ENCODE measurements at places on chromosomes 16 and 17.

DNA sequence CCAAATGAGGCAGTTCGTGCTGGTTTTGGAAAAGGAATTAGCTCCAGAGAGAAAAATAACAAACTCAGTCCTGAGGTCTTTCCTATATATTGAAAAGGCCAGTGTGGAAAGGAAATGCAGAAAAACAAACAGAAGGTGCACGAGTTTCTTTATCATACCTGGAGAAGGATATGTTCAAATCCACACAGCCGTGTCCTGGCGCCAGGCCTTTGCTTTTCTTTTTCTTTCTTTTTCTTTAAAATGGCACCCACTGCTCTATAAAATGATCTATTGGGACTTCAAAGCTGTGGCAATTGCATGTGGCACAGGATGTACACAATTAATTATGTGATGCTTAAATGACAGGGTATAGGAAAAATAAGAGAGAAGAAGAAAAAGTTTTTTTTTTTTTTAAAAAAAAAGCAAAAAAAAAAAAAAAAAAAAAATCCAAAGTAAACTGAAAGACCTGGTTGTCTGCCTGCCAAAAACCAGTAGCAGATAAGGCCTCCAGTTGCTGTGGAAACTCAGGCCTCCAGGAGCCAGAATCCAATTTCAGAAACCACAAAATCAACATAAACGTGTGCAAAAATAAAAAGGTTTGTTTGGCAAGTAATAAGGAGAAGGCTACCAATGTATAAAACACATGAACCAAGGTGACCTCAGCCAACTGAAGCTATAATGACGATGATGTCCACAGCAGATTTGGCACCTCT, 957.6 kb upstream of the SOX9 start:
- DNase-seq: no peak

DNA sequence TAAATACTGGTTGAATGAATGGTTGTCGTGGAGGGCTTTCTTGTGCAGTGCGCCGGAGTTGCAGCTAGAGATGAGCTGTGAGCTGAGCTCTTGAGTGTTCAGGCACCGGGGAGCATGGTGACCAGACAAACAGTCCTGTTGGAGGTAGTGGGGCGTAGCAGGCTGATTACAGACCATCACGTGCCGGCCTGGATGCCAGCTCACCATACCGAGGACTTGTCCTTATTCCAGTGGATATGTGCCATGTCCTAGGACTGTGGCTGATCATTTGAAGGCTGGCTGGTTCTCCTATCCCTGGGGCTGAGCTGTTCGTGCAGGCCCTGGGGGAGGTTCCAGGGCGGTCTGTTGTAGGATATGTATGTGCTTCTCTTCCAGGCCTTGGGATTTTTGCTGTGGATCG, 60.0 kb downstream of the ABCC1 start:
- no peak for DNase-seq

GRCh38 chr16:8773537-8773936, 23.9 kb downstream of the TMEM186 start:
- DNase-seq: no peak

- no peak for DNase-seq
Observed at GRCh38 chr17:58317421-58318064, 11.1 kb downstream of the TSPOAP1 start.

- no peak for DNase-seq
Observed at GRCh38 chr17:48818361-48818841, 1.4 kb upstream of the TTLL6 start.

DNA sequence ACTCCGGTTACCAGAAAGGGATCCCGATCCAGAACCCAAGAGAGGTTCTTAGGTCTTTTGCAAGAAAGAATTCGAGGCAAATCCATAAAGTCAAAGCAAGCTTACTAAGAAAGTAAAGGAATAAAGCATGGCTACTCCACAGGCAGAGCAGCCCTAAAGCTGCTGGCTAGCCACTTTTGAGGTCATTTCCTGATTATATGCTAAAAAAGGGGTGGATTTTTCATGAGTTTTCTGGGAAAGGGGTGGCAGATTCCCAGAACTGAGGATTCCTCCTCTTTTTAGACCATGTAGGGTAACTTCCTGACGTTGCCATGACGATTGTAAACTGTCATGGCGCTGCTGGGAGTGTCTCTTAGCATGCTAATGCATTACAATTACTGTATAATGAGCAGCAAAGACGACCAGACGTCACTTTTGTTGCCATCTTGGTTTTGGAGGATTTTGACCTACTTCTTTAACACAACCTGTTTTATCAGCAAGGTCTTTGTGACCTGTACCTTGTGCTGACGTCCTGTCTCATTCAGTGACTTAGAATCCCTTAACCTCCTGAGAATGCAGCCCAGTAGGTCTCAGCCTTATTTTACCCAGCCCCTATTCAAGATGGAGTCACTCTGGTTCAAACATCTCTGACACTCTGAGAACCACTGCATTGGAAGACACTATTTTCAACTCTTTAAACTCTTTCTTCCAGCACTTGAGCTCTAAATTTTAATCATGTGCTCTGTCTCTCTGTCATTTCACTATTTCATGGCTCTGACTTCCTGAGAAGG, 203.6 kb upstream of the CACNG3 start:
- DNase-seq: no peak

DNA sequence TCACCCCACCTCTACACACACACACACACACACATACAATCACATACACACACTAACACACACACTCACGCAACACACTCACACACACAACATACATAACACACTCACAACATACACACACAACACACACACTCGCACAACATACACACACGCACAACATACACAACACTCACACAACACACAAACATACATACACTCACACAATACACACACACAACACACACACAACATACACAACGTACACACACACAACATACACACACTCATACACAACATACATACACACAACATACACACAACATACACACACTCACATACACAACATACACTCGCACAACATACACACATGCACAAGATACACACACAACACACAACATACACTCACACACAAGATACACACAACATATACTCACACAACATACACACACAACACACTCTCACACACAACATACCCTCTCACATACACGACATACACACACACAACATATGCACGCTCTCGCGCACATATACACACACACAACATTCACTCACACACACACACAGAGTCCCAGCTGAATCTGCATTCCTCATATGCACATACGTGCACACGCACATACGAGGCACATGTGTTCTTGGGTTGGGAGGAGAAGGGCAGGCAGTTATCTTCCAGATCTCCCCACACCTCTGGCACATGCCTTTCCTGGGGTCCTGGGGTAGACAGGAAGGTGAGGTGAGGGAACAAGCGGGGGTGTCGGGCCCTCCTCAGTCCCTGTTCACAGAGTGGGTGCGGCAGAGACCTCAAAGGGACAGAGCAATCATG, 1.1 kb downstream of the ASGR2 start:
- DNase-seq: no peak

GRCh38 chr17:67180275-67180674, 64.7 kb downstream of the HELZ start:
- no peak for DNase-seq

DNA sequence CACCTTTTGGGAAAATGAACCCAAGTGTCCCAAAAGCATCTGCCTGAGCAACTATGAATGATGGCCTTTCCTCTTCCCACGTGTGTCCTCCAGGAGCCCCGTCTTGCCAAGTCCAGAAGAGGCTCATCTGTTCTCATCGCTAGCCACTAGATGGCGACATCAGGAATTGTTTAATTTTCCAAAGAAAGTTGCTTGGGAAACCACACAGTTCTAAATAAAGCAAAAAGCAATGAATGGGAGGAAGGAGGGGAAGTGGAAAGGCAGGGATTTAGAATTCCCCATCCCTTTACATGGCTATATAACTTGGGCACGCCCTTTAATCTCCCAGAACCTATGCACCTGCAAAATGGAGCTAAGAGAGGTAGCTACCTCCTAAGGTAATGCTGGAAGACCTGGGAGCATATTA, 9.0 kb upstream of the CDH5 start:
- DNase-seq: no peak

DNA sequence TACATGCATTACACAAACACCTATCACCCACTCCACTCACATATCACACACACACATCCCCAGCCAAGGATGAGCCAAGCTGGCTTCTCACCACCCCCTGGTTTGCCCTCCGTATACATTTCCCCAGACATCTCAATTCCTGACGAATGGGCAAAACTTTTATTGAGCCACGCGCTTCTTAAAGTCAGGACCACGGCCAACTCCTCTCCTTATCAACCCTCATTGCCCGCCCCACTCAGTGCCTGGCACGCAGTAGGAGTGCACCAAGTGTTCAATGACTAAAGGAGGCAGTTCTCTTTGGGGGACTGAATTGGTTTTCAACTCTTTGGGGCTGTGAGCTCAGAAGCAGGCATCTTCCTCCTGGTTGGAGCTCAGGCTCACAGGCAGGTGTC, 22.5 kb upstream of the C16orf78 start:
- no peak for DNase-seq

DNA sequence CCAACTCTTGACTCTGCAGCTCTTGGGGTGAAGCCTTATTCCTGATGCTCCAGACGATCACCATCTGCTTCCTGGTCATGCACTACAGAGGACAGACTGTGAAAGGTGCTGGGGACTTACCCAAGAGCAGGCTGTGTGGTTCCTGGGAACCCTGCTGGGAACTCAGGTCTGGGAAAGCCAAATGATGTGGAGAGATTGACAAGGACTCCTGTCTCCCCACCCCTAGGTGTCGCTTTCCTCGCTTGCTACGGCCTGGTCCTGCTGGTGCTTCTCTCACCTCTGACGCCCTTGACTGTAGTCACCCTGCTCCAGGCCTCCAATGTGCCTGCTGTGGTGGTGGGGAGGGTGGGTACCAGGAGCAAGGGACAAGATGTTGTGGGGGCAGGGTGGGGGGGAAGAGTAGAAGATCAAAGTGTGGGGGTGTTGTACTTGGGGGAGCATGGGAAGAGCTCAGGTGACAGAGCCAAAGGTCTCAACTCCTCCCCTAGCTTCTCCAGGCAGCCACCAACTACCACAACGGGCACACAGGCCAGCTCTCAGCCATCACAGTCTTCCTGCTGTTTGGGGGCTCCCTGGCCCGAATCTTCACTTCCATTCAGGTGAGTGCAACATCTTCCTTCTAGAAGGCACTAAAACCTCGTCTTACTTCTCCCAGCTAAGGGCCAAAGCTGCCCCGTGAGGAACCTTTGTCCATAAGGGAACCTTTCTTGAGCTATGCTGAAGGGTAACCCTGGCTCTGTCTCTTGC, 3.0 kb downstream of the SOX15 start:
- DNase-seq: no peak

GRCh38 chr17:35390156-35390555, 16.7 kb upstream of the SLFN11 start:
- no peak for DNase-seq

DNA sequence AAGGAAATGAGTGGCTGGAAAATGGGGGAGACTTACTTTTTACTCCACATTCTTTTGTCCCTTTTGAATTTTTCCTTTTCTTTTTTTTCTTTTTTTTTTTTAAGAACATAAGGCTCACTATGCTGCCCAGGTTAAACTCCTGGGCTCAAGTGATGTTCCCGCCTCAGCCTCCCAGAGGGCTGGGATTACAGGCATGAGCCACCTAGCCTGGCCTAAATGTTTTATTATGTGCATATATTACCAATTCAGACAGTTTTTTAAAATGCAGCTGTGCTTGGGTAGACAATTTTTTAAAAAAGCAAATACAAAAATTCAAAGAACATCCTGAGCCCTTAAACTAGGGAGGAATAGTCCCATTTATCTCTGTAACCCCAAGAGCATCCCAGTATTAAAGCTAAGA, 28.3 kb downstream of the PSME3IP1 start:
- DNase-seq: no peak

- no peak for DNase-seq
Observed at GRCh38 chr17:45186801-45187354, 25.2 kb downstream of the HEXIM2 start.

- DNase-seq: no peak
Observed at GRCh38 chr17:80408872-80409271, 6.1 kb upstream of the ENDOV start.

DNA sequence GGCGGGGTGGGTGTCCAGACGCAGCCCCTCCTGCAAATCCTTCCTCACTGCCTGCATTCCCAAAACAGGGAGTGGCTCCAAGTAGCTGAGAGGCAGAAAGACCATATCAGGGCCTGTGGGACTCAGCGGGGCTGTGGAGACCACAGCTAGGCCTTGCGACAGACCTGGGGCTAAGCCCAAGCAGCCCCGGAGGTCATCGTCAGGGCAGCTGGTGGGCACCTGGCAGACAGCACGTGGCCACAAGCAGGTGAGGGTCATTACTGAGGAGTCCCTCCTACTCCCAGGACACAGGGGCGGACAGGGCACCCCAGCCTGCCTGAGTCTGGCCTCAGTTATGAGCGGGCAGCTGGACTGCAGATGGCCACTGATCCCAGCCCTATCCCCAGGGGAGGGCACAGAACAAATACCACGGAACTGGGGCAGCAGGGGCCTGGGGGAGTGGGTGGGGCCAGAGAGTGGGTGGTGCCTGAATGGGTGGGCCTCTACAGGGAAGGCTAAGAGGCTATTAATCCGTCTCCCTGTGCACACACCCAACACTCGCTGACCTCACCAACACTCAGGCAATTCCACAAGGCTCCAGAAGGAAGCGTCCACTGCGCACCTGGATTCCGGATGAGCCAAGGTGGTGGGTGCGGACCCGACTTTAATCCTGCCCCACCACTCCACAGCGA, 8.5 kb downstream of the HS3ST6 start:
- DNase-seq: no peak

DNA sequence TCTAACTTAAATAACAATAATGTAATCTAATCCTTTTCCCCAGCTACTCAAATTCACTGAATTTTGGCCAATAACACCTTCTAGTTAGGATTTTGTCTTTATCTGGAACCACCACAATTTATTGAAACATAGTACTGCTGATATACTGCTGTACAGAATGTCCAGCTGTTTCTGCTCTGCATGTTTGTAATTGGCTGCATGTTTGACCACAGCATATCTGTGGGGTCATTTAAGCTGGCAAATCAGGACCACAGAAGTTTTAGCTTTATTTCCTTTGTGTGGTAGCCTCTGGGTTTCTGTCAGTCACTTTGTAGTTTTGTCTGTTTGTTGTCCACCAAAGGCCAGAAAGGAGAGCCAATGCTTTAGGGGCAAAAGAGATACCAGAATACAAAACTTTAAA, 22.2 kb upstream of the RAB11FIP4 start:
- DNase-seq: no peak

- DNase-seq: no peak
Observed at GRCh38 chr16:87542531-87543102, 49.8 kb upstream of the ZCCHC14 start.

GRCh38 chr16:14608111-14608566, 21.9 kb downstream of the PARN start:
- no peak for DNase-seq

- DNase-seq: no peak
Observed at GRCh38 chr16:79426663-79427062, 173.9 kb downstream of the MAF start.

- no peak for DNase-seq
Observed at GRCh38 chr16:49734331-49734730, 121.6 kb downstream of the ZNF423 start.
